Dorsolateral prefrontal cortex (tissue), 122 donors: ENCODE measurements at places on chromosomes 6 and 20.

GRCh38 chr20:57159193-57159851 is 107.1 kb downstream of the BMP7 start:
- DNase-seq, result no peak

GRCh38 chr6:108800427-108800864 is 47.8 kb upstream of the ARMC2 start:
- peak; percentile 77 for DNase-seq

GRCh38 chr20:12808006-12808567 is 200.7 kb upstream of the SPTLC3 start:
- no peak for DNase-seq

DNA sequence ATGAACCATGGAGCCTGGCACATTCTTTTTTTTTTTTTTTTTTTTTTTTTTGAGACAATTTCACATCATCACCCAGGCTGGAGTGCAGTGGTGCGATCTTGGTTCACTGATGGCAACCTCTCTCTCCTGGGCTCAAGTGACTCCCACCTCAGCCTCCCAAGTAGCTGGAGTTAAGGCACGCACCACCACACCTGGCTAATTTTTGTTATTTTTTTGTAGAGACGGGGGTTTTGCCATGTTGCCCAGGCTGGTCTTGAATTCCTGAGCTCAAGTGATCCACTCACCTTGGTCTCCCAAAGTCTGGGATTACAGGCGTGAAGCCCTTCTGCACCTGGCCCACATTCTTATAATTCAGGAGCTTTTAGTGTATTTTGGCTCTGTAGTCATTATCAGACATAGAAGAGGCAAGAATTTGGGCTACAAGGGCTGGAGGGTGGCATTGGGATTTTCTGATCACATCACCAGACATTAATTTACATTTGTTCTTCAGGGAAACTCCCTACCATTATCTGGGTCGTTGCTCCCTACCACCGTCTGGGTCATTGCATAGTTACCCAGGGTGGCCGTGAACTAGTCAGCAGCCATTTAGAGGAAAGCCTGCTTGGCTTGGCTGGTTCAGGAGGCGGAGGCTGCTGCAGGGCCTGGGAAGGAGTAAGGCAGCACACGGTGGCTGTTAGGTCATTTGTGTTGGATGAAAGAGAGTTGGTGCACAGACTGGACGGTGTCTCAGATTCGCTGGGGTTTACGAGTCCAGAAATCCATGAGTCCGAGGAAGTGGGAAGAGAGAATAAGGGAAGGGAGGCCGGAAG is 17.6 kb downstream of the ARID1B start:
- no peak for DNase-seq

GRCh38 chr6:107803957-107804356 is 20.2 kb downstream of the SCML4 start:
- DNase-seq, result no peak

DNA sequence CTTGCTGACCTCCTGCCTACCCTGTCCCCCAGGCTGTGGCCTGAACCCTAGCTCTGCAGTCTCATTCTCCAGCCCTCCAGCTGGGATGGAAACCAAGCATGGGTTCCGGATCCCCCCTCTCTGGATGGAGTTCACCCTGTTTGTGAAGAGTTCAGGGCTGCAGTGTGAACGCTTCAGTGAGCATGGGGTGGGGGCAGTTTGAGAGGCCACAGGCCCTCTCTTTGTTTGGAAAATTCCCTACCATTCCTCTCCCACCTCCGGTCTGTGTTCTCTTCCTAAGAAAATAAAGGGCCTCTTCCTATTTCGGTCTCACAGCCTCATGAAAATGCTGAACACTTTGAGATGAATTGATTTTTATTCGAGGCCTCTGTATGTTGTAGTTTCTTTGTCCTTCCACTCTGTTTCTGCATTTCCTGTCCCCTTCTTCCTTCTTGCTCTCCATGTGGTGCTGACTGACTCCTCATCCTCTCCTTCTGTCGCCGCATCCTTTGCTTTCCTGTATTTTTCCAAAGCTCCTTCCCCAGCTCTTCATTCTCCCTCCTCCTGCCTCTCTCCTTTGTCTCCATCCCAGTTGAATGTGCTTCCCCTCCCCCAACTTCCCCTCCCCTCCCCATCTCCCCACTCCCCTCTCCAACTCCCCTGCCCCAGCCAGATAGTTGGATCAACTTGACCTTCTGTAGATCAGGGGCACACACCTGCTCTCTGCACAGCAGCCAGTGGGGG is 2.4 kb upstream of the KCNK5 start:
- no peak for DNase-seq

DNA sequence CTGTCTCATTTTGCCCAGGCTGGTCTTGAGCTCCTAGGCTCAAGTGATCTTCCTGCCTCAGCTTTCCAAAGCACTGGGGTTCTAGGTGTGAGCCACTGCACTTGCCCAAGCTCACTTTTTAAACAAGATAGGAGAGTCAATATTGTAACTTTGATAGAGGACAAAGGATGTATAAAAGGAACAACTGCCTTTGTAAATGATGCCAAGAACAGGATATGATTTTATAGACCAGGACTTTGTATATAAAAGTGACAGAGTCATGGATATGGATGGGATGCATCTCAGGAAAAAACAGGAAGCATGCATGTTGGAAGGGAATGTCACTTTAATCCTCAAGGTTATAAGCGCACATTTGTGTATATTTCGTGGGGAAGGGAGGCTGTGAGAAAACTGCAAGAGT is 338.4 kb downstream of the PRL start:
- no peak for DNase-seq

- no peak for DNase-seq
Measured at GRCh38 chr6:47371870-47372255, 62.2 kb upstream of the TNFRSF21 start.

- no peak for DNase-seq
Measured at GRCh38 chr6:52077961-52078625, 9.3 kb downstream of the PKHD1 start.

DNA sequence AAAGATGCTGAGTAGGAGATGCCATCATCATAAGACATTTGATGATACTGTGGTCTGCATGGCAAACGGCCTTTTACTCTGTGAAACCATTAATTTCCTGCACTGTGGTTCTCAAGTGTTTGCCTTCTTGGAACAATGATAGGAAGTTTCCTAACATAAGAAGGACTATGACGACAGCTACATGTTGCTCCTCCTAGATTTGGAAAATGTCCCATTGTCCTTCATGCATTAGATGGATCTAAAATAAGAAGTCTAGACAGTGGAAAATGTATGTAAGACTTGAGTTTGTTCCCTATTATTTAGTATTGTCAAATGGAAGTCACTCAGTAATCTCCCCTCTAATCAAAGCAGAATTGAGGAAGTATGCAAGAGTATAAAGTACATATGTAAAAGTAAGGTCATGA is 98.5 kb upstream of the TMEM170B start:
- no peak for DNase-seq

- peak; percentile 52 for DNase-seq
Measured at GRCh38 chr6:158026901-158027589, 45.4 kb downstream of the SYNJ2 start.

- DNase-seq, result no peak
Measured at GRCh38 chr20:34808583-34808982, 16.9 kb downstream of the NCOA6 start.

GRCh38 chr6:155001482-155001881 is 6.4 kb downstream of the TIAM2 start:
- DNase-seq, result no peak

DNA sequence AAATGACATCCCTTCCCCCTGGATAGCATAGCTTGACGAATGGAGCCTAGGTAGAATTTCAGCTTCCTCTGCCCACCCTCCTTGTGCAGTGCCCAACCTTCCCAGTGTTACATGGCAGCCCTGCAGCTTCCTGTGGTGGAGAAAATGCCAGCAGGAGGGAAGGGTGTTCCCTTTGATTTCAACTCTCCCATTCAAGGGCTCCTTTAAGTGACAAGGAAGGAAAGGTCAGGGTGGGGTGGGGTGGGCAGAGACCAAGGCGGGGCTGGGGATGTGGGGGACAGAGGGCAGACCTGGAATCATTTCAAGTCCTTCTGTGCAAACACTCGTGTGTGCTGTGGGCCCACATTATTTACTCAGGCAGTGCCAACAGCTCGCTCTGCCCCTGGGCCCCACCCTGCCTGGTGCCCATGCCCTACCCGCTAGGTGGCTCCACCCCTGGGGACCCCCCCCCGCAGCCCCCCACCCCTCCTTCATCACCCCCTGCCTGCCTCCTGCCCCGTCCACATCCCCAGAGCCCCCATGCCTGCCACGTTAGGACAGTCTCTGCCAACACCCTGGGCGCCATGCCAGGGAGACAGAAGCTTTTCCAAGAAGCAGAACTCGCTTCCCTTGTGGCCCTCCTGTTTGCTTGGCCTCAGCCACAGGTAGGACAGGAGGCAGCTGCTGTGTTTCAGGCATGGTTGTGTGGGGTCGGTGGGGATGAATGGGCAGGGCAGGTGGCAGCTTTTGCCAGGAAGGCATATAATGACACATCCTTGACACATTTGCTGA is 9.4 kb downstream of the SPDEF start:
- peak; percentile 89 for DNase-seq

- DNase-seq, result no peak
Measured at GRCh38 chr20:53124803-53125202, 152.6 kb downstream of the TSHZ2 start.

DNA sequence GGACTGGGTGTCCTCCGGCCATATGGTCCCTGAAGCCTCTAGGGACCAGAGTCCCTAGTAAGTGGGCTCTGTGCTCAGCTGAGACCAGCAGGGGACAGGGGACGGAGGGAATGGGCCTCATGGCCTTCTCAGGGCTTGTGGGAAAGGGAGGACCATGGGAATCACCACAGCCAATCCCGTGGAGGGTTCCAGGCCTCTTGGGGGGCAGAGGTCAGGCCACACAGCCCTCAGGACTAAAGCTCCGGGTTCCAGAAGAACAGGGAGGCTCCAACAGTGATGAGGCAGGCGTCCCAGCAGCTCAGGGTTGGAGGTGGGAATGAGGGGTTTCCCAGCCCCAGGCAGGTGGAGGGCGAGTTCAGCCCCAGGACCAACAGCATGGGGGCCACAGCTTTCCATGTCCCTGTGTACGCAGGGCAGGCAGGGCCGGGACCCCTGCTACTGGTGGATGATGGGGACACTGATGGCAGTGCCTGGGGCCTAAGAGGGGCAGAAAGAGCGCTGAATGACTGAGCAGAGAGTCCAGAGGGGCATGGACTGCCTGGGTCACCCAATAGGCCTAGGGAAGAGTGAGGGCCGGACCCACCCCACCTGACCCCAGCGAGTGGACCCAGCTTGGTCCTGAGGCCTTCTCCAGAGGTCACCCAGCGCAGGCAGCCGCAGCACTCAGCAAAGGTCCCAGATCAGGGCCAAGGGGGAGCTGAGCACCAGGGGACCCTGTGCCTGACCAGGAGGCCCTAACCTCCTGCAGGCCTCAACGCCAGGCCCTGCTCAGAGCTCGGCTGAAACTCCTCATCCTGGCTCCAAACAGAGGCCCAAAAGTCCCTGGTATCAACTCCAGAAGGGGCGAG is 8.8 kb downstream of the MYL9 start:
- no peak for DNase-seq

DNA sequence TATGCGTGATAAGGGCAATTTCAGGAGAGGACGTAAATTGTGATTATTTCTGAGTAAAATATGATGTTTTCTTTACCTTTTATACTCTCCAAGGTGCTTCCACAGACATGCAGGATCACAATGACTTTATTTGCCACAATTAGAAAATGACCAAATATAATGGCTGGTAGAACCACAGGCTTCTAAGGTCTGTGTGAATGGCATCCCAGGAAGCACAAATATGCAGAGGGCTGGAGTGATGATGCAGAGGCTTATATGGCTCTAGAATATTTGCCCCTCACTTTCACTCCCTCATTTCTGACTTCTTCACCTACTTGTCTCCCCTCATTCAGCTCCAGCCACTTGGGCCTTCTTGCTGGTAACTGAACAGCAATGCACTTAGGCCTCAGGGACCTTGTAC is 502.1 kb upstream of the MAP3K7 start:
- no peak for DNase-seq

DNA sequence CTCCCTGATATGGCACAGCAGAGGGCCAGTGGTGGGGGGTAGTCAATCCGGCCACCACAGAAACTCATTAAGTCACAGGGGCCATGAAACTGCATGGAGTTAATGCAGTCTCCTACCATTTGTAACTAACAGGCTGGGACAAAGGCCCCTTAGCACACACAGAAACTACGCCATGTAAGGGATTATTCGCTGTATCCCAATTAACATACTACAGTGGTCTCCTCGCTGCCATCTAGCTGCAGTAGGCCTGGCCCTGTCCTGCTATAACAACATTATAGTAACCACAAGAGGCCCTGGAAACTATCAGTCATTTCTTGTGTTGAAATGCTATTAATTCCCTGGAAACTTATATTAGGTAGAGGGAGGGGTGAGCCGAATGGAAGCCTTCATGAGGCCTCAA is 72.3 kb upstream of the CCN2 start:
- DNase-seq, result no peak

DNA sequence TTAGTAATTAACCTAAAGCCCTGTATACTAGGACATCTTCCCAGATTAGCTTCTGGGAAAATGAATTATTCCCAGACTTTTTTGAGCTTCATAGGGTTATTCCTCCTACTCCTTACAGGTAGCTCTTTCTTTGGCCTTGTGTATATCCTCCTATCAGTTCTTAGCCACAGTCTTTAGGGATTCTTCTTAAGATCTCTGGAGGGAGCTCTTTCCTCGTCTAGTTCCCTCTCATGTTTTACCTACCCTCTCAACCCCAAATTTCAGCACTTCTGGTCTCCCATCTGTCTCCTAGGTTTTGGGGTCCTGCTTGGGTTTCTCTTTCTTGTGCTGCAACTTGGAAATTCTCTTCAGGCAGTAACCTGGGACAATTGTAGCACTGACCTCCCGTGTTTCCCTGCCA is 46.4 kb upstream of the SLC35B3 start:
- DNase-seq, result no peak

DNA sequence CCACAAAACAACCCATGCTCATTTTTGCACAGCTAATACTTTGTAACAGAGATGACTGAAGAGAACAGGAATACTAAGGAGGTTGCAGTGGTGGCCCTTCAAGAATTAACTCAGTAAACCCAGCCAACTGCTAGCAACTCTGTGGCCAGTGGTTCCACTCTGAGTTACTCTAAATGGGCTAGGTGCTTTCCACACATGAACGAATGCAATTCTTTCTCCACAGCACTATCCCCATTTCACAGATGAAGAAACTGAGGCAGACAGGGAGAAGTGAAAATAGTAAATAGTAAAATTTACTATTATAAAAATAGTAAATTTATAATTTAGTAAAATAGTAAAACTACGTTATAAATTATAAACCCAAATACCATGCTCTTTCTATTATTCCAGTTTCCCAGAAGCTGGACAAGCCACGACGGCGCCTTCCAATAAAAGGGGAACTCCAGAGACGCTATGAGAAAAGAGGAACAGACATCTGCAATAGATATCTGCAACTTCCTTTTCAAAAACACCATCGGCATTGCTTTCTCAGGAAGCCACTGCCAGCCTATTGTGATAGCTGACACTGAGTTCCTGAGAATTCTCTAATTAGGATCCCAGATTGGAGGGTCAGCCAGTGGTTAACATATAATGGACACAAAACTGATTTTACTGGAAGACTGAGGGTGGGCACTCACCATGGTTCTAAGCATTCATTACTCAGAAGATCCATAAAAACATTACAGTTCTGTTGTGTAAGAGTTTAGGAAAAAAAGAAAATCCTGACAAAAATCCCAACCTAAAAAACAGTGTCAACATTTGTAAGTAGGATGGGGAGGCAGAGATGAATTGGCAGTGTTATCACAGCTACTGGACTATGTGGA is 16.2 kb downstream of the FKBP1A start:
- DNase-seq, result no peak

GRCh38 chr6:10834823-10835222 is 3.5 kb downstream of the MAK start:
- DNase-seq, result no peak

GRCh38 chr6:29589423-29590048 is 4.6 kb downstream of the OR2H2 start:
- peak; percentile 42 for DNase-seq
